ENCODE measurements at places on chromosomes 6 and 20.

- no peak for DNase-seq
These were observed 125.6 kb downstream of the CDC5L start for GRCh38 chr6:44512868-44513741.

GRCh38 chr6:35602133-35602946 is 86.4 kb downstream of the FKBP5 start:
- DNase-seq: peak; percentile 27

DNA sequence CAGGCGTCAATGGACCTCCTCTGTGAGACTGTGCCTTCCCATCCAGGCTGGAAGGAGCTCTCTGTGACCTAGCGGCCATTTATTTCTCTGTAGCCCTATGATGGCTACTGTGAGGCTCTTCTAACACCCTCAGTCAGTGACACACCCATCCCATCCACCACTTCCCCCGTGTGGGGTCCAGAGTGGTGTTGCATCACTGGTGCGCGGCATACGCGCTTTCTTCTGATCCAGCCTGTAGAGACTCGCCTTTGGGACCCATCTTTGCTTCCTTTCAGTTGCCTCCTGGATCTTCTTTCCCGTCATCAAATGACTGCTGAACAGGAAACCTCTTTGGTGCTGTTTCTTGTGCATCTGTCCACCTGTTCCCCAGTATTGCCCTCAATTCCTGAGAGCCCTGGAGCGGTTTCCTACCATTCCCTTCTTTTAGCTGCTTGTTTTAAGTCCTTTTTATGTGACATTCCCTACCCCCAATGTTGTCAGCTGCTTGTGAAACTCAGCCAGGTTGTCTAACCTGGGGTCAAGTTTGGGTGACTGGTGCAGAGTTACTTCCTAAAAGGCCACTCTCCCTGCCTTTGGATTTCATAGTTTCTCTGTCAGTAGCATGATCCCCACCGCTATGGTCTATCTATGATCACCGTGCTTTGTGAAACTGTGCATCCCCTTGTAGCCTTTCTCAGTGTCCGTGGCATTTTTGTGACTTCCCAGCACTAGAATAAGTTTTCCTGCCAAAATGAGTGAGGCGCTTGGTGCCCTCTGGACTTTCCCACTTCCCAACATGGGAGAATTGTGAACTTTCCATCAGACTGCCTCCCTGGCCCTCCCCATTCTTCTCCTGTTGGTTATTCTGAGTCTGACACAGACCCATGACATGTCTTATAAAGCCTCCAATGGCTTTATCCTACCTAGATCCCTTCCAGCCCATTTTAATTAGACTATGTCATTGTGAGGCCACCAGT is 5.7 kb downstream of the PRR3 start:
- DNase-seq: no peak

- no peak for DNase-seq
These were observed 296.2 kb downstream of the RIMS1 start for GRCh38 chr6:72182337-72183246.

- DNase-seq: no peak
These were observed 104.1 kb upstream of the SLC35B3 start for GRCh38 chr6:8539453-8539852.

DNA sequence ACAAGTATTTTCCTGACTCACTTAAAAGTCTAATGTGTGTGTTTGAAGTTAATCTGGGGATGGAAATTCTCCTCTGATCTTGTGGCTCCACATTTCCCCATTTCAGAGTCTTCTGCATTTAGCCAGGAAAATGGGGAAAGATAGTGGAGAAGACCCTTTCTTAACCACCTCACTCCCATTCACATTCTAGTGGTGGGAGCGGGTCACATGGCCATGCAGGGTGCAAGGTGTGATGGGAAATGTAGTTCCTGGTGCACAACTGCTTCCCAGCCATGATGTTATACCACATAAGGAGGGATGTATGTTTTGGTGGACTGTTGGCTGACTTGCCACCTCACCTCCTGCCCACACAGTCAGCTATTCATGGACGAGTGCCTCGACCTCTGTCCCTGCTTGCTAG is 61.8 kb downstream of the BANF2 start:
- DNase-seq: no peak

GRCh38 chr6:114995526-114995925 is 652.7 kb upstream of the HS3ST5 start:
- DNase-seq: no peak

- peak; percentile 70 for DNase-seq
These were observed 21.4 kb upstream of the PREP start for GRCh38 chr6:105424175-105424783.

GRCh38 chr6:81636930-81637568 is 115.4 kb downstream of the TENT5A start:
- DNase-seq: no peak

DNA sequence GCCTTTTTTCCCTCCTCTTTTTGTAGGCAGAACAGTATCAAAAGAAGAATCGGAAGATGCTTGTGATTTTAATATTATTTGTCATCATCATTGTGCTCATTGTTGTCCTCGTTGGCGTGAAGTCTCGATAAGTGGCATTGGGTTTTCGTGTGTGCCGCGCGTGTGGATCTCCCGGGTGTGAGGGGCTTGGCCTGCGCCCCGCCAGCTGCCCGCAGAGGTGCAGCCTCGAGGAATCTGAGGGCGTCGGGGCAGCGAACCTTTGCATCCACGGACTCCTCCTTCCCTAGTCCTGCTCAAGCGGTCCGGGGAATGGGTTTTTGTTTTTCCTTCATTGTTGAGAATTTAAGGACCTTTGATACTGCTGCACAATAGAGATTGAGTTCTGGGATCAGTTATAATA is 16.4 kb upstream of the NPEPL1 start:
- no peak for DNase-seq

- no peak for DNase-seq
These were observed 191.1 kb downstream of the TAF4 start for GRCh38 chr20:61874421-61875068.

DNA sequence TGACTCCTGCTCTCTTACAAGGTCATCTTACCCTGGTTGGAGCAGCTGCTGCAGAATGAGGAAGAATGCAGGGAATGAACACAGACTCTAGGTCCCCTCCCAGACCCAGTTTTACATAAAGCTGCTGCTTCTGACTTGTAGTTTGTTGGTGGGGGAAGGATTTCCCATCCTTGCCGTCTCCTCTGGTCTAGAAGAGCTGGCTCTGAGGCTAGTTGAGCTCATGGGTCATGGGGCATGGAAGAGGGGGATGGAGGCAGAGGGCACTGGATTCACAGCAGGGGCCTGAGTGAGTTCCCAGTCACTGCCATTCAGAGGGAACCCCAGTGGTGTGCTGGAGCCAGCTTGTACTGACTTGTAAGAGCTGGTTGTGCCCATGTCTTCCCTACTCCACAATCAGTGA is 9.2 kb upstream of the GUCA1A start:
- no peak for DNase-seq

DNA sequence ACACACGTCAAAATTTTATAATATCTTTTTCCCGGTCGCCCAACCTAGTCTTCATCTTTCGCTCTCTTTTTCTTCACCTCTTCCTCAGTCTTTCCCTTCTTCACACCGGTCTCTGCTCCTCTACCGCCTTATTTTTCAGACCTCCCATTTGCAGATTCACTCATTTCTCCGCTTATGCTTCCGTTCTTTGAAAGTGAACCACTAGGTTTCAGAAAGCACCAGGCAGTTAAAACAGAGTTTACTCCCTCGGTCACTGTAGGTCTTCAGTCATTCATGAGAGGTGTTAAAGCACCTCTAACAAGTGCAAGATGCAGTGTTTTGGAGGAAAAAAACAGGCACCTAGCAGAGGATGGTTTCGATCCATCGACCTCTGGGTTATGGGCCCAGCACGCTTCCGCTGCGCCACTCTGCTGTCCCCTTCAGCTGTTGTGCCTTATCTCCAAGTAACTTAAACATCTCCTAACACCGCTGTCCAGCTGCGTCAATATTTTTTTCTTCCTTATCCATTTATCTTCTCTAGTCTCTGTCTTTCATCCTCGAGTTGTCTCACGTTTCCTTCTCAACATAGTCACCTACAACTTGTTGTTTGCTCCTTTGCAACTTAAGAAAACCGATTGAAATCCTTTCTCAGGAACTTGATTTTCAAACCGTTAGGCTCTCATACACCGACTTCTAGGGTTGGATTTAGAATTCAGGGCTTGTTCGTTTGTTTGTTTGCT is 119.7 kb upstream of the ZNF184 start:
- DNase-seq: peak; percentile 9

DNA sequence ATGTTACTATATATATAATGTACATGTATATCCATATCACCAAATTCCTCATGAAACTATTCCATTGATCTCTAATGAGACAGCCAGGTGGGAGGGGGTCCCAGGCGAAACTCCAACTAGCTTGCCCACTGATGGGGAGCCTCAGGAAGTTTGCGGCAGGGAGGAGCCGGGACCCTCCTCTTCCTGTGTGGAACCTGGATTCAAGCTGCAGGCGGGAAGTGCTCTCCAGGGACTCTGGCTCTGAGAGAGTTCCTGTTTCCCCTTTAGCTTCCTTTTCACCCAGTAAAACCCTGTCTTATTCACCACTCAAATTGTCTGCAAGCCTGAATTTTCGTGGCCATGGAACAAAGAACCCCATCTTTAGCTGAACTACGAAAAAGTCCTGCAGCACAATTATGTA is 152.2 kb downstream of the OPN5 start:
- no peak for DNase-seq

DNA sequence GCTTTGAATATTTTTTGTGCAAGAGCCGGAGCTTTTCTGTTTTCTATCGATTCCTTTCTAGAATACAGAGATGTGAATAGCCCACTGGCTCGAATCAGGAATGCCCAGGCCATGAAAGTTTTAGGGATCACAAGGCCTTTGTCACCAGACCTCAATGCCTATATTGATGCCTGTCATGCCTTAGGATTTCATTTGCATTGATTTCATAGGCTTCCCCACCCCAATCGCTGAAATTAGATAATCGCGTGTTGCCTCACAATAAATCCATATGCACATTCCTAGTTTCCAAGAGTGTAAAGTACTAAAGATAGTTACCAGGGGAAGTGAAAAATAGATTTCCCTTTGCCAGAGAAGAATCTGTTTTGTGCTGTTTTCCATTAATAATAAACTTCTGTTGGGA is 150.8 kb downstream of the SASH1 start:
- no peak for DNase-seq

DNA sequence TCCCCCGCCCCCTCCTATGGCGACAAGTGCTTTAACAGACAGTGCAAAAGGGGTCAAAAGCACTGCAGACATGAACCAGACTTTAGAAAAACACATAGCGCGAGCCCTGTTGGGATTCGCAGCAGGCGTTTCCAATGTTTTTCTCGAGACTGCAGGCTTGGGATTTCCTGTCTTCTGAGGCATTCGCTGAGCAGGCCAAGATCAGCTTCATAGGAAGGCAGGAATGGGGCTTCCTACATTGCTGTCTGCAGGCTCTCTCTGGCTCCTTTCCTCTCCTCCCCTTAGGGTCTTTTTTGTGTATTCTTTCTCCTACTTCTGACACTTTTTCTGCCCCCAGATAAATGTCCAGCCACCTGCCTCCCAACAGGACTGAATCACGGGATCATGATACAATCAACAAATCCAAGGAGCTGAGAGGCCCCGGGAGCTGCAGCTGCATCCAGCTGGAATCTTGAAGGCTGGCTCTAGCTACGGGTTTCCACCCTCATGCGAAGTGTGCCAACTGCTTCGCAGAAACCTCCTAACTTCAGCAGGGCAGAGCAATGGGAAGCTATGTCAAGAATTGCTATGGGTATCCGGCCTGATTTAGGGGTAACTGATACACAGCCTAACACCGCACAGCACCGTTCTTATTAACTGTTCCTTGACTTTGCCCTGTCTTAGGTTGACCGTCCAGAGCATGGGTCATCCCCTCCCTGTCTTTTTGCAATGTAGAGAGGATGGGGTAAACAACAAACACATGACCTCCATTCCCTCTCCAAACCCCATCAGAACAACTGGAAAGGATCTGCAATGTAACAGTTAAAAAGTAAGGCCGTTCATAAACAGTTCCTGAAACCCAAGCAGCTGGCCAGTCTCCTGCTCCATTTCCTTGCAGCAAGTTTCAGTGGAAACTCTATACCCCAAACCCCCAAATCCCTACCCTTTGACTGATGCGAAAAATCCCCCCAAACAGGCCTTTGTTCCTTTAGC is 31.5 kb downstream of the SNX5 start:
- DNase-seq: no peak

DNA sequence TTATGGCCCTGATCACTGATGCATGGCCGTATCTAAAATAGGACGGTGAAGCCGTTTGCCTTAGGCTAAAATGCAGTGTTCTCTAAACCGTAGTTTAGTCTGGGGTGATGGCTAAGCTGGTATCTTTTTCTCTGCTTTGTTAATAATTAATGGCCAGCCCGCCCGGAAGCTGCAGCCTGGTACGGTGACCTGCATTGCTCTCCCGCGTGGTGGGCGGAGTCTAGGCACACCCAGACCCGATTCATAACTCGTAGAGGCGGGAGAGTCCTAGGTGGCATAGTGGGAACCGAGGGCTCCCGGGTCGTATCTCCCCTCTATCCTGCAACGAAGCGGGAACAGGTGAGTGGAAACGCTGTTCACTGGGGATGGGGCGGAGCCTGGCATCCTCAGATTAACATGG is 5.5 kb downstream of the CDH4 start:
- DNase-seq: no peak

DNA sequence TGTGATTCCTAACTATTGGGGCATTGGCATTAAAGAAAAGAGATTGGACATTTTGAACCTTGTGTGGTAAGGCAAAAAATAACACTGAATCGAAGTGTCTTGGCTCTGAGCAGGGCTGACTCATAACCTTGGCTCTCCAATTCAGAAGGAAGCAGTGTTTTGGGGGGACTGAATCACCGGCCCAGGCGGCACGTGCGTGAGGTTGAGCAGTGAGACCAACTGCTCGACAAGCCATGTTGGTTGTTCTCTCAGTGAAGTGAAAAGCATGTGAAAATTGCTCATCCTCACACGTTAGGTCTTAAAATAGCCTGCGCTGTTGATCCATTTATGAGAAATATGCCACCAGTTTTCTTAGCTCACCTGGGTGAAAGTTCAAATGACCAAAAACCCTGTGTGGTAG is 137.8 kb upstream of the SPACA1 start:
- no peak for DNase-seq

- no peak for DNase-seq
These were observed 113.9 kb downstream of the EDN1 start for GRCh38 chr6:12403947-12404647.

DNA sequence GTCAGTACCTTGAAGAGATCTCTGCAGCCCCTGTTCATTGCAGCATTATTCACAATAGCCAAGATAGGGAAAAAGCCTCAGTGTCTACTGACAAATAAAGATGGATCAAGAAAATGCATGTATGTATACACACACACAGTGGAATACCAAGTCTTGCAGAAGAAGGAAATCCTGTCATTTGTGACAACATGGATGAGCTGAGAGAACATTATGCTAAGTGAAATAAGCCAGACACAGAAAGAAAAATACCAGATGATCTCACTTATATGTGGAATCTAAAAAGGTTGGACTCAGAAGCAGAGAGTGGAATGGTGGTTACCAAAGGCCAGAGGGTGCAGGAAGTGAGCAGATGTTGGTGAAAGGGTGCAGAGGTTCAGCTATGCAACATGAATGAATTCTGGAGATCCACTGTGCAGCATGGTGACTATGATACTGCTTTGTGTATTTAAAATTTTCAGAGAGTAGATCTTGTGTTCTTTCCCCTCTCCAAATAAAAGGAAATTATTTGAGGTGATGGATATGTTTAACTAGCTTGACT is 11.0 kb upstream of the SLC22A1 start:
- DNase-seq: no peak
